ENCODE measurements at places on chromosomes 4 and X.

DNA sequence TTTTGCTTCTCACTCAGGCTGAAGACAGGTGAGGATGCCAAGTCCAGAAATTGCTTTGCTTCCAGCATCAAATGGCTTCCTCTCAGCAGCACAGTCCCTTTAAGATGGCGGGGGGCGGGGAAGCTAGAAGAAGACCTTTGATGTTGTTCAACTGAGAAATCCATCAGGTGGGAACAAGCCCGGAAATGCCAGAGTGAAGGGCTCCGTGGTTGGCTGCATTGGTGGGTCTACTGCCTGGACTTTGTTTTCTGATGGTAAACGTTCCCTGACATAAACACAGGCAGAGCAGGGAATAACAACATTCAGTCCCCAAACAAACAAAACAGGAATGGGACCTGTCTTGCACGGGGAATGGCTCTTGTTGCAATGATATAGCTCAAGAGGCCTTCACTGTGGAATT is 37.3 kb downstream of the APLN start:
- no peak for DNase-seq

DNA sequence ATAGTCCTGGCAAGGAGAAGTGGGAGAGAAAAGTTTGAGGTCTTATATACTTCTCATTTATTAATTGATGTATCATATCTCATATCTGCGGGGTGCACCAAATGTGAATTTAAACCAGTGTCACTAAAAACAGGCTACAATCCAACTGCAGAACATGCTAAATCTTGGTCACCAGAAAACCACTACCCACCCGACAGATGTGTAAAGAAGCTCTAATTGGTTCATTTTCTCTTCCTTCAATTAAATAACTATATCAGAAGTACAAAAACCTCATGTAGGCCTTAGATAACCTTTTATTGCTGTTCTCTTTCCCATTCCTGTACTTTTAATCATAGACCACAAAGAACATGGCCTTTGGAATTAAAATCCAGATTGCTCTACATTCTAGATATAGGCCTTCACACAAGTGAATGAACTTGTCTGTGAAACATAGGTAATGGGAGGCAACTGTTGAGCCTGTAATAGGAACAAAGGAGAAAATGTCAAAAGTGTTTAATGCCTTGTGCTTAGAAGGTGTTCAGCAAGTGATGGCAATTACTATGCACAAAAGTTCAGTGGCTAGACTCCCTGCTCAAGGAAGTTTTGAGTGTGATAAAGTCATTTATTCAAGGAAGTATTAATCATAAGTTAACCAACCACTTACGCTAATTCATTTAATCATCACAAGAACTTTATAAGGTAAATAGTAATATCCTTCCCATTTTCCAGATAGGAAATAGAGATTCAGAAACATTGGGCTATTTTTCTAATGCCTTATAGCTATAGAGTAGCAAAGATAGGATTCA is 425.6 kb downstream of the INPP4B start:
- no peak for DNase-seq

DNA sequence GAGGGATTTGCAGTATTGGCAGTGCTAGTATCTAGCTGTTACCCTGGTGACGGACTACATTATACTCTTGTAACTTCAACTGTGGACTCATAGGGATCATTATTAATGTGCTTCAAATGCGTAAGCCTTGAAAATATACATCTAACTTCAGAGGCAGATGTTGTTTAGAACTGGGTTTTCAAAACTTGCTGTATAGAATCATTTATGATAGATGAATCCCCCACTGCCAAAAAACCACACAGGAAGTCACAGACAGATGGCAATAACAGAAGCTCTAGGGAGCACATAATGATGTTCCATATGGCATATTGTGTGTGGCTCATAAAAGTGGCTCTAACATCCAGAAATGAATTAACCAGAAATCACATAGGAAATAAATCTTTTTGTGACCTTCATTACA is 62.3 kb upstream of the RELL1 start:
- DNase-seq, result no peak

GRCh38 chrX:136745215-136746173 is 35.2 kb downstream of the ARHGEF6 start:
- no peak for DNase-seq

GRCh38 chr4:138277133-138277532 is 35.0 kb upstream of the SLC7A11 start:
- no peak for DNase-seq

DNA sequence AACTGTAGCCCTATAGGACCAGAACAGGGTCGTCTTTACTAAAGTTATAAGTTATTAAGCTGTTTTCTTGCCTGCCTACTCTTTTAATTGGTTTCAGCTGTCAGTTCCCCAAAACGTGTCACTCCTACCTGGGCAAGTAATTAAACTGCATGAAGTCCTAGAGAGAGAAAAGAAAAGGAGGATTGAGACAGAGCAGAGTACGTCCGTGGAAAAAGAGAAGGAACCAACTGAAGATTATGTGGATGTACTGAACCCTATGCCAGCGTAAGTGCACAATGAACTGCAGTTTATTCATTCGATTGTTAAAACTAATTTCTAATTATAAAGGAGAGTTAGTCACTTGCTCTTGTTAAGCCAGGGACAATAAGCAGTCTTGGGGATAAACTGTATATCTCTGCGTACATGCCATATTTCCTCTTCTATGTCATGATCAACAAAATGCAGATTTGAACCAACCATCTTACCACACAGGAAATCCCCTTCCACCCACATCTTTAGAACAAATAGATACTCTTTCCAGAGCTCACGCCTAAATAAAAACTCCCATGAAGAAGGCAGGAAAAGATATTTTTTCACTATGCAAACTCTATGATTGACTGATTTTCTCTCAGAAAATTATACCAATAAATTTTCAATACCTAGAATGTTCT is 22.8 kb downstream of the STAP1 start:
- no peak for DNase-seq

DNA sequence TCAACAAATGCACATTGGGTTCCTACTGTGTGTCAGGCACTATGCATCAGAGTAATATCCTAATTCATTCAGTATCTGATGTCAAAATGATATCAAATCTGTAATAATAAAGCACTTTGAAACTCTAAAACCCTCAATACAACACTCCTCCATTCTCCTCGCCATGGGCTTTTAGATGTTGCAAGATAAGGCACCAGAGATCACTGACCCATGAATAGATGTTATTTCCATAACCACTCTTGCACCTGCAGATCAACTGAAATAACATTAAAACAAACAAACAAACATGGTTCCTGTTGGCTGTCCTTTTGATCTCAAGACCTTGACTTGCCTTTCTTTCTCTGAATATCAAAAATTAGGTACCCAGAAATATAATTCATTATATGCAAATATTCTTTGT is 100.2 kb downstream of the MAB21L2 start:
- no peak for DNase-seq

- DNase-seq, result no peak
These were observed 632.0 kb upstream of the TENM3 start for GRCh38 chr4:181611033-181611711.

DNA sequence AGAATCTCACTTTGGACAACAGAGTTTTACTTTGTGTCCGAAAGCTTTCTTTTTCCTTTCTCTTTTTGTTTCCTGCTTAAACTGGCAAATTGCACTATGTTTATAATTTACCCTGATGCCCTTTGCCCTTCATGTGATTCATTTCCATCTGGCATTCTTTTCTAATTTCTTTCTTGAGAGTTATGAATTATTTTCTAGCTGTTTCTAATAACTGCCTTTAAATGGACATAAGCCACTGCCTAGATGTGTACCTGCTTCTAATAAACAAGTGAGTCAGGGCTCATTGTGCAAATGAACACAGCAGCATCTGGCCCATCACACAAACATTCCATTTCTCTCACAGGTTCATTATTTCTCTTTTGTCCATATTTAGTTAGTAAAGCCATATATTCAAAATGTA is 242.3 kb upstream of the GPRIN3 start:
- DNase-seq, result no peak

- no peak for DNase-seq
These were observed 18.3 kb upstream of the HHIP start for GRCh38 chr4:144627663-144628076.

DNA sequence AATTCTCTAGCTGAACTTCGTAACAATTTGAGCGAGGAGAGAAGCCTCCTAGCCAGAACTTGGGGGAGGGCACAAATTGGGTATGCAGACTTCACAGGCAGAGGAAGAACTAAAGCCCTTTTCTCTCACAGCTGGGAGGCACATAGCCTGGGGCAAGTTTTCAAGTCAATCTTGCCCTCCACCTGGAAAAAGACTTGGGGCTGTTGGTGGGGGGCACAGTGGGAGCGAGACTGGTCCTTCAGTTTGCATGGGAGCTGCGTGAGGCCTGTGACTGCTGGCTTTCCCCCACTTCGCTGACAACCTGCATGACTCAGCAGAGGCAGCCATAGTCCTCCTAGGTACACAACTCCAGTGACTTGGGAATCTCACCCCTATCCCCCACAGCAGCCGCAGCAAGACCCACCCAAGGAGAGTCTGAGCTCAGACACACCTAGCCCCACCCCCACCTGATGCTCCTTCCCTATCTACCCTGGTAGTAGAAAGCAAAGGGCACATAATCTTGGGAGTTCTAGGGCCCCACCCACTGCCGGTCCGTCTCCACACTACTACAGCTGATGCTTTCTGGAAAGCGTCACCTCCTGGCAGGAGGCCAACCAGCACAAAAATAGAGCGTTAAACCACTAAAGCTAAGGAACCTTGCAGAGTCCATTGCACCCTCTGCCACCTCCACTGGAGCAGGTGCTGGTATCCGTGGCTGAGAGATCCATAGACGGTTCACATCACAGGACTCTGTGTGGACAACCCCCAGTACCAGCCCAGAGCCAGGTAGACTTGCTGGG is 160.8 kb downstream of the CBLL2 start:
- no peak for DNase-seq
